ENCODE measurements at places on chromosomes 4 and X. TPM values are rescaled to one million over a fixed set of nuclear protein-coding genes. Genes with fewer than 3 reads are reported as not detected.

- DNase-seq, result no peak
- H3K4me1 ChIP-seq, result no peaks in the 10 kb centered on the region
- H3K27me3 ChIP-seq, result no peaks in the 10 kb centered on the region
- H3K27ac ChIP-seq, result no peak overlapping the region
Observed at GRCh38 chr4:15066140-15066539, 63.9 kb downstream of the CPEB2 start.

TLR7 gene
- polyA plus RNA-seq, result 50.2 TPM

C4orf51 gene
- not detected for polyA plus RNA-seq

MTHFD2L gene
- polyA plus RNA-seq, result 8.5 TPM

PNMA6A gene
- polyA plus RNA-seq, result not detected

GRCh38 chrX:27995611-27996010, 14.4 kb upstream of the DCAF8L1 start:
- no peaks in the 10 kb centered on the region for H3K27me3 ChIP-seq
- no peak for DNase-seq
- no peaks in the 10 kb centered on the region for H3K36me3 ChIP-seq
- no peak overlapping the region for H3K4me3 ChIP-seq
- no peak overlapping the region for H3K27ac ChIP-seq

FAM133A gene
- polyA plus RNA-seq, result not detected

DNA sequence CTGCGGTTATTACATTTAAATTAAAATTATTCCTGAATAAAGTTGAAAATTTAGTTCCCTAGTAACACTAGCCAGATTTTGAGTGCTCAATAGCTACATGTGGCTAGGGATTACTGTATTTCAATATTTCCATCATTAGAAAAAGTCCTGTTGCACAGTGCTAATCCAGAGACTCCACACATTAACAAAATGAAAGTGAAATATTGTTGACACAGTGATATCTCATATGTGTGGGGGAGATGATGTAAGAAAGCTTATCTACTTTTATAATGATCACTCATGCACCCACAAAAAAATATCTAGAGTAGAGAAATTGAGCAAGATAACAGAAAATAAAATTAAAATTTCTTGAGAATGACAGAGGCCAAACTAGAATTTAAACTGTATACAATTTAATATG, 74.9 kb downstream of the MAGEB10 start:
- no peaks in the 10 kb centered on the region for H3K4me1 ChIP-seq
- H3K36me3 ChIP-seq, result no peaks in the 10 kb centered on the region
- no peak overlapping the region for H3K27ac ChIP-seq
- no peak overlapping the region for H3K4me3 ChIP-seq
- H3K27me3 ChIP-seq, result no peaks in the 10 kb centered on the region

DNA sequence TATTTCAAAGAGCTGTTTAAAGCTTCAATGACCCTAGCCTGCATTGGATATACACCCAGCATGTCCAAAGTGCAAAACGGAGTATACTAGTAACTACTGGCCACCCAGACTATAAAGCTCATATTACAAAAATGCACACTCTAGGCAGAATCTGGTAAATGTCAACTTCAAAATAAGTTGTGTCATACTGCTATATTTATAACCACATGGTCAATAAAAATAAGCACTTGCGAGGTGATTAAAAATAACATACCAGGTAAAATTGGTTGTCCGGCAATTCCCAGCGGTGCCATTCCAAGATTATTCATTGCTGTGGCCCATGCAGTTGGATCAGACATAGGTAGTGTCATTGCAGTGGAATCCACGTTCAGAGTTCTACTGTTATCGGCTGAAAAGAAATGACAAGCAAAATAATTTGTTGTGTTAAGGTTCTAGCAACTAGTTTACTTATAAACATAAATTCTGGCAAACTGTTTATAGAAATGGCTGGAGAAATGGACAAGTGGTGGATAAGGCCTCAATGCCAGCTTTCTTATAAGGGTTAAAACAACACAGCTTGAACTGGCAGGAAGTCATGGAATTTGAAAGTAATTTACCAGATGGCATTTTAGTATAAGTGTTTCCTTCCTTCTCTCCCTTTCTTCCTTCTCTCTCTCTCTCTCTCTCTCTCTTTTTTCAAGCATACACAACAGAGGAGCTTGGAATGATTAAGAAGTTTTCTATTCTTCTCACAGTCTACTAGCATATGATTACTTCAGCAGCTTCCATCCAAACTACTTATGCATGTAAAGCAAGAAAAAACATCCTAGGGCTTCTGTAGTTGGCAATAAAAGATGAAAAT, 199.9 kb downstream of the ENOX2 start:
- no peaks in the 10 kb centered on the region for H3K27me3 ChIP-seq
- H3K4me3 ChIP-seq, result no peak overlapping the region
- no peak for DNase-seq
- no peak overlapping the region for H3K27ac ChIP-seq
- H3K36me3 ChIP-seq, result no peaks in the 10 kb centered on the region

UCP1 gene
- polyA plus RNA-seq, result not detected

DNA sequence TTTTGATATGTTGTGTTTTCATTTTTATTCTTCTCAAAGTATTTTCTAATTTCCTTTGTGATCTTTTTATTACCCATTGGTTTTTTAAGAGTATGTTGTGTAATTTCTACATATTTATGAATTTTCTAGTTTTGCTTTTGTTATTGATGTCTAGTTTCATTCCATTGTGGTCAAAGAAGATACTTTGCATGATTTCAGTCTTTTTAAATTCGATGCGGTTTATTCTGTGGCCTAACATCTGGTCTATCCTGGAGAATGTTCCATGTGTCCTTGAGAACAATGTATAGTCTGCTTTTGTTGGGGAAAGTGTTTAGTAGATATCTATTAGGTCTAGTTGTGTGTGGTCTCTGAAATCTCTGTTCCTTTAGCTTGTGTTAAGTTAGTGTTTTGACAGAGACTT, 46.2 kb downstream of the PPEF1 start:
- no peak for DNase-seq
- H3K36me3 ChIP-seq, result no peaks in the 10 kb centered on the region
- H3K4me1 ChIP-seq, result no peaks in the 10 kb centered on the region
- H3K27me3 ChIP-seq, result peaks cover 11% of the 10 kb centered on the region
- no peak overlapping the region for H3K4me3 ChIP-seq

GRCh38 chrX:18210470-18210869, 10.2 kb downstream of the BEND2 start:
- no peaks in the 10 kb centered on the region for H3K4me1 ChIP-seq
- H3K36me3 ChIP-seq, result no peaks in the 10 kb centered on the region
- no peak overlapping the region for H3K4me3 ChIP-seq

DNA sequence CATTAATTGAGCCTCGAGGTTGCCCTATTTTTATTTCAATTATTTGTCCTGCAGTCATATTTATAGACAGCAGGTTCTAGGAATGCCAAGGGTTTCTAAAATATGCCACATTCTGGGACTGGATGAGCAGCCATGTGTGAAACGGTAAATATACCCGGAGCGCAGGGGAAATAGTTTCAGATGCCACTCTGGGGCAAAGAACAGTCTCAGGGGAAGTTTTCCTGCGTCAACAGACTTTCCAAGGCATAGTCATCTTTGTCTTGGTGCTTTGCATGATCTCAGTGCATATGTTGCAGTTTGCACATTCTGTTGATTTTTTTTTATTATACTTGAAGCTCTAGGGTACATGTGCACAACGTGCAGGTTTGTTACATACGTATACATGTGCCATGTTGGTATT, 71.0 kb downstream of the GPAT3 start:
- H3K27ac ChIP-seq, result no peak overlapping the region
- peaks cover 5% of the 10 kb centered on the region for H3K36me3 ChIP-seq
- DNase-seq, result no peak
- H3K4me1 ChIP-seq, result no peaks in the 10 kb centered on the region

Data from naive B cell (primary cell).